ENCODE measurements at places on chromosomes 3 and 15.

DNA sequence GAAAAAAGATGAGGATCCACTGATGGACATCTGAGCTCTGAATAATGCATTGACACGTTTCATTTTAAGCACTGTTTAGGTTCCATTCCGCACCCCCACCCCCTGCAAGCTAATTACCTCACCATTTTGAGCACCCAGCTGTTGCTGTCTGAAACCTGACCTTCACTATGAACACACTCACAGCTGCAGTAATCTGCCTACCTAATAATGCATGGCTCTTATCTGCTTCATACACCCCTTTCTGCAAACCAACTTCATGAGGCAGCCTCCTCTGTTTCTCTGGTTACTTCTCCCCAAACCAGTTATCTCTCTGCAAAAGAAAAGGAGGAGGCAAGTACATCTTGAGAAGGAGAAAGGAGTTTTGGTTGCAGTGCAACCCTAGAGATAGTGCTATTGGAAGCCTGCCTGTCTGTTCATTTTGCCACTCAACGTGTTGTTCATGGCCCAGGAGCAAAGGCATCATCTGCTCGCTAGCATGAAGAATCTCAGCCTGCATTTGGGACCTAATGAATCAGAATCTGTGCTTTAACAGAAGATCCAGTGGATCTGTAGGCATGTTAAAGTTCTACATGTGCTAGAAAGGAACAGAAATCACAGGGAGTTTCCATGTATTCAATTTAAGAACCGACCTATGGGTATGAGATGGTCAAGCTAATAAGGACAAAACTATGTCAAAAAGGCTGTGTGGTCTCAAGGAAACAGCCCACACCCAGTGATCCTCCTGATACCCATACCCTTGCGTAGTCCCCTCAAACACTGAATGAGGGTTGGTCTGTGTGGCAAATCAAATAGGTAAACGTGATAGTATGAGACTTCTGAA is 87.2 kb downstream of the MB21D2 start:
- no peak for DNase-seq

DNA sequence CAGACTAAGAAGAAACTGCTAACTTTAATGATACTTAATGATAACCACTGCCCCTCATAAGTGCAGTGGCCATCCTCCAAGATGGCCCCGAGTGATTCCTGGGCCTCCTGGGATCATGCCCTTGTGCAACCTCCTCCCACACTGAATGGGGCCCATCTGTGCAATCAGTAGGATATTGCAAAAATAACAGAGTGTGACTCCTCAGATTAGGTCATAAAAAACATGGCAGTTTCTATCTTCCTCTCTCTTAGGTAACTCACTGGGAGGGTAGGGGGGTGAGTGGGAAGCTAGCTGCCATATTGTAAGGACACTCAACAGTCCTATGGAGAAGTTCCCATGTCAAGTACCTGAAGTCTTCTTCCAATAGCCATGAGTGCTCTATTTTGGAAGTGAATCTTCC is 173.0 kb downstream of the SHQ1 start:
- DNase-seq = no peak

DNA sequence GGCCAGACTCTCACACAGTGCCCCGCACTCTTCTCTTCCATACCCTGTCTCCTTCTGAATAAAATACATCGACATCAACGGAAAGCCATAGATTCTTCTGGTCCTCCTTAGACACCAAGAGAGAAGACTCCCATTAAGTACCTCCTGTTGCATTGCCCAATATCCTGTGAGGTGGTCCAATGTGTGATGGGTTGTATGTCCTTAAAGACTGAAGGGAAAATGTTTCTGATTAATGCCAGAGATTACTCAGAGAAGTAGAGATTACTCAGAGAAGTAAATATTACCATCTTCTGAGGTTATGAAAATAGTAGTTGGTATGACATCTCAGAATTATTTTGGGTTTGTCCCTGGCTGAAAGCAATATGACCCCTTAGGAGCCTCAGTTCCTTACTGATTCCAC is 60.8 kb upstream of the GALNT15 start:
- DNase-seq = no peak

GRCh38 chr3:46931631-46932331 is 44.8 kb downstream of the CCDC12 start:
- no peak for DNase-seq

GRCh38 chr15:34892963-34893591 is 76.5 kb downstream of the AQR start:
- no peak for DNase-seq

- no peak for DNase-seq
Measured at GRCh38 chr15:56813995-56814394, 80.7 kb upstream of the ZNF280D start.

- DNase-seq = no peak
Measured at GRCh38 chr3:58051196-58051595, 43.0 kb downstream of the FLNB start.

DNA sequence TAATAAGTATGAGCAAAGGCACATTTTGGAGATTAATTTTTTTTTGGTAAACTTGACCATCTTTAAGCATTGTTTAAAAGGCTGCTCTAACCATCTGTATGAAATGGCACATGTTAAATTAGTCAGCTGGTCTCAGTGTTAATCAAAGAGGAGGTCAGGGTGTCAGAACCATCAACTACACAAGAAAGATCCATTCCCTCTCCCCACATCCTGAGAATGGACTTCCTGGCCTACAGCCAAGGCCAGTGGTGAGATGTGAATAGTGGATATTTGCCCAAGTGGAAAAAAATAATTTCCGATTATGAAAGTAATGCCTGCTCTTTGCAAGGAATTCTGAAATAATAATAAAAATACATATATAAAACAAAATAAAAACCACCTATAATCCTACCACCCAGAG is 641.7 kb downstream of the NR2F2 start:
- DNase-seq = no peak

GRCh38 chr3:113212150-113212843 is 940 bp downstream of the BOC start:
- no peak for DNase-seq
